DMS 273 treated with DMSO at 0.1 percent for 48 hours (cell line): ENCODE measurements at places on chromosomes 6 and 20.
A peak's percentile ranks its signal among the peaks of the same experiment; 100 is the strongest.

GRCh38 chr6:90574610-90575009, 12.3 kb downstream of the MAP3K7 start:
- no peak for DNase-seq

DNA sequence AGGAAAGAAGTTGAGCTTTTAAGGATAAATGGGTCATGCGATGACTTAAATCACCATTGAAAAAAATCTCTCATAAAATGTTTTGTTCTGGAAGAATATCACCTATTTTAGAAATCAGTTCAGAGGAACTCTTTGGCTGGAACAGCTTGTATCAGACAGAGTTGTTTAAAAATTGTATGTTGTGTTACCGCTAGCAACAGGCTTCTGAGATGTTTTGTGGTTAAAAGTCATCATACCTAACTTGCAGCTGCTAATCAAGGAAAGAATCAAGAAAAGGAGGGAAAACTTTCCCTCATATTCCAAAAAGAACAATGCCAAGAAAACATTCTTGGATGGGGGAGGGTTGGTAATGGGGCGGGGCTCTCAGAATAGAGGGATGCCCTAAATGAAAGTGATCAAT, 220.7 kb upstream of the CITED2 start:
- DNase-seq = no peak

GRCh38 chr6:150622941-150623874, 23.5 kb downstream of the PLEKHG1 start:
- DNase-seq = no peak

- DNase-seq = no peak
Measured at GRCh38 chr6:11413728-11414127, 123.8 kb upstream of the TMEM170B start.

GRCh38 chr6:109453594-109454495, 1.7 kb downstream of the MICAL1 start:
- peak; percentile 96 for DNase-seq

- DNase-seq = no peak
Measured at GRCh38 chr20:59094576-59094975, 52.0 kb upstream of the PRELID3B start.

GRCh38 chr6:156175971-156176421, 601.2 kb upstream of the ARID1B start:
- no peak for DNase-seq

- no peak for DNase-seq
Measured at GRCh38 chr20:45354423-45355208, 6.4 kb upstream of the SDC4 start.
